ENCODE measurements at places on chromosomes 3 and 15. TPM values are rescaled to one million over a fixed set of nuclear protein-coding genes. Genes with fewer than 3 reads are reported as not detected.

The SERINC4 gene
- 0.44 TPM for total RNA-seq

- DNase-seq: no peak
These were observed 26.5 kb upstream of the UTS2B start for GRCh38 chr3:191356631-191357439.

DNA sequence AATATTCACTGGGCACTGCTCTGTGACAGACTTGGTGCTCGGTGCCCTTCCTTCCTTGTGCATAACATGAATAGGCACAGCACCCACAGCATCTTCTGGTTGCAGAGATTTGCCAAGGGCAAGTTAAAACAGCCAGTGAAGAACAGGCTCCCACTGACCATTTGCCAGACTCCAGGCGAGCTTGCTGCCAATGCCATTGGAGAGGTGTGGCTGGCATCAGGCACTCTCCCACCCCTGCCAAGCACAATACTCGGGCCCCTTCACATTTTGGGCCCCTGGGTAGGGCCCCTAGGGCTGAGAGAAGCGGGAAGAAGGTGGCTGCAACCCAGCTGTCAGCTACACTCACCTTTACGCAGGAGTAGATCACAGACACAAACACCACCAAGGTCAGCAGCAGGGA is 112.1 kb downstream of the SEC22A start:
- DNase-seq: no peak

The EMC7 gene
- 78.6 TPM for total RNA-seq

DNA sequence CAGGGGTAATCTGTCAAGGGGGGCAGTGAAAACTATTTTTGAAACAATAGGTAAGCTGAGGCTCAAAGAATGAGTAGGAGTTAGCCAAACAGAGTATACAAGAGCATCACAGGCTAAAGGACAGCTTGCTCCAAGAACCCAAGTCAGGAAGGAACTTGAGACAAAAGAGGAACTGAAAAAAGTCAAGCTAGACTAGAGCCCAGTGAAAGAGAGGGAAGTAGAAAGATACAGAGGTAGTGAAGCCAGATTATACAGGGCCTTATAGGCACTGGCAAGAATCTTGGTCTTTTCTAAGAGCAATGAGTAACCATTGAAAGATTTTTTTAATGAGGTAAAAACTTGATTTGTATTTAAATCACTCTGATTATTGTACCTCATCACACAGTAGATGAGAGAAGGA is 69.9 kb downstream of the FILIP1L start:
- no peak for DNase-seq

GRCh38 chr3:16721494-16721893 is 116.3 kb upstream of the DAZL start:
- no peak for DNase-seq

DNA sequence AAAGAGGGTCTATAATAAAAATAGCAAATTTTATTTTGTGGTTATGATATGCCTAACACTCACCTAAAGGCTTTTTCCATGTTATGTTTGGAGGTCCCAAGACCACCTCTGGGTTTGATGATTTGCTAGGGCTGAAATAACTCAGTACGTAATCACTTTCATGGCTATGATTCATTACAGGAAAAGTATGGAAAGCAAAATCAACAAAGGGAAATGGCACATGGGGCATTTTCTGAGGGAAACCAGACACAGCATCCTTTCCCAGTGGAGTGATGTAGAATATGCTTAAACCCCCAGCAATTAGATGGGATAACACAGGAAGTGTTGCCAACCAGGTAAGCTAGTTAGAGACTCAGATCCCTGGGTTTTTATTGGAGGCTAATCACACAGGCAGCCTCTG is 701.6 kb upstream of the CBLB start:
- no peak for DNase-seq

The POLQ gene
- 2.9 TPM for total RNA-seq

GRCh38 chr3:12318758-12319621 is 30.1 kb downstream of the PPARG start:
- no peak for DNase-seq

DNA sequence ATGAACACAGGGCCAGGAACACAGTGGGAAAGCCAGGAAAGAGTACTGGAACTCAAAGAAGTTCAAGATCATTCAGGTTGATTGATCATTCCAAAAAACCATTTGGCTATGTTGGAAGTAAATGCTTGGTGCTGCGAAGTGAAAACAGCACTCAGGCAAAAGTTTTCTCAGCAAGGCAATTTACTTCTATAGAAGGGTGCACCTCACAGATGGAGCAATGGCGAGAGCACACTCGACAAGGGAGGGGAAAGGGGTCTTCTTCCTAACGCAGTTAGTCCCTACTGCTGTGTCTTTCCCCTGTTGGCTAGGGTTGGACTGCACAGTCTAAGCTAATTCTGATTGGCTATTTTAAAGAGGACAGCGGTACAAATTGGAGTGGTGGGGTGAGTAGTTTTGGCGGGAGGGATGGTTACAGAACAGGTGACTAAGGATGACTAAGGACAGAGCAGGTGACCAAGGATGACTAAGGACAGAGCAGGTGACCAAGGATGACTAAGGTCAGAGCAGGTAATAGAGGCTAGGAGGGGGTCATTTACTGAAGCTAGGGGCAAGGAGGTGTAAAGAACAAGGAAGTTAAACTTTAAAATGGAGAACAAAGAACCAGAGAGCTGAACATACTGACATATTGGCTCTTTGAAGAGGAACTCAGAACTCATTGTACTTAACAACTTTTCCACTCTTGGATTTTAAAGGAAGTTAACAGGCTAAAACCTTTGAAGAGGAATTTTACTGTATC is 43.3 kb downstream of the HOMER2 start:
- no peak for DNase-seq

The DNAH12 gene
- total RNA-seq: 0.05 TPM

DNA sequence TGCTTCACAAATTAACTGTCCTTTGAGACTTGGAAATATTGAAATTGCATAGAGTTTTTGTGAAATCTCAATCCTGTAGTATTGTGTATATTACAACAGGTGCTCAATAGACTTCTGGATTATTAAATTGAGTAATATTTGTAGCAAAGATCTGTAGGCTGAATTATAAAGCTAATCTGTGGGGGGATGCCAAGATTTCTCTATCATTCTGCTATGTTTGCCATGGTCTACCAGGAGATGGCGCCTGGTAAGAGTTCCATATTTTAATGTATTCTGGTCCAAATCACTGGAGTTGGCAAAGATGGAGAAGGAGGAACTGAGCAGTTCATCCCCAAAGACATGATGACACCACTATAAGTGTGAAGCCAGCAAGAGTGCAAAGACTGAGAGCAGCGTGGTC is 340.9 kb upstream of the TPRG1 start:
- DNase-seq: no peak

The GREM1 gene
- total RNA-seq: 18.9 TPM

- DNase-seq: no peak
These were observed 401 bp downstream of the RAMAC start for GRCh38 chr15:82986442-82986780.

The BDH1 gene
- total RNA-seq: 180 TPM

- peak; percentile 56 for DNase-seq
These were observed 2.0 kb downstream of the MECOM start for GRCh38 chr3:169661361-169662131.

GRCh38 chr3:193942516-193943055 is 193.4 kb upstream of the HES1 start:
- DNase-seq: no peak

The C15orf62 gene
- total RNA-seq: 0.80 TPM

- DNase-seq: no peak
These were observed 160.8 kb downstream of the EPHB1 start for GRCh38 chr3:134955874-134956273.

DNA sequence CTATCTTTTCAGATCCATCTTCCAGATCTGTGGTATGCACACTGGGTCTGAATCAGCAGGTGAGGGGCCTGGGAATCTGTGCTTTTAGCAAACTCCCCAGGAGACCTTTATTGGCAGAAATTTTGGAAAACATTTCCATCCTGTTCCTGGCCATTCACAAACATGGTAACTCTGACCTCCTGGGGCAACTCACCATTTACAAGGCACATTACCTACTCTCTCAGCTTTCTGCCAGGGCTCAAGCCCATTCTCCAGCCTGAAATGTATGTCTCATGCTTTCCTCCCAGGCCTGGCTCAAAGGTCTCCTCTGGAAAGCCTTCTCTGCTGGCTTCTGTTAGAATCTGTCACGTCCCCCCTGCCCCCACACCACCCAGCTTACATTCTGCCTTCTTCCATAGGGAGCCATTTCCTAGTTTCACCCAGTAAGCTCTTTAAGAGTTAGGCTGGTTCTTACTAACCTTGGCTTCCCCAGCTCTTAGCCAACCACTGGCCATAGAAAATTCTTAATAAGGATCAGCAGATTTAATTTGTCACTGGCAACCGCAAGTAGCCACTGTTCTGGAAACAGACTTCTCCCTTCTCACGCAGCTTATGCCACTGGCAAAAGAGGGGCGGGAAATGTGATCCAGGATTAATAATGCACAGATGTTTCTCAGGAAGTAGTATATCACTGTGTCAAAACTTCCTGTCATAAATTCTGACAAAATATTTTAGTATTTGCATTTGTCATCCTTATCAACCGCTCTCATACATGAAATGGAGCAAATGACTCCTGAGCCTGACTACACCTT is 55.0 kb downstream of the RORA start:
- DNase-seq: no peak

- DNase-seq: no peak
These were observed 642.3 kb upstream of the CFAP20DC start for GRCh38 chr3:59692117-59692516.

- no peak for DNase-seq
These were observed 1042.3 kb downstream of the DIPK2A start for GRCh38 chr3:145013931-145014330.

GRCh38 chr15:42324308-42324707 is 35.0 kb upstream of the CAPN3 start:
- DNase-seq: no peak

DNA sequence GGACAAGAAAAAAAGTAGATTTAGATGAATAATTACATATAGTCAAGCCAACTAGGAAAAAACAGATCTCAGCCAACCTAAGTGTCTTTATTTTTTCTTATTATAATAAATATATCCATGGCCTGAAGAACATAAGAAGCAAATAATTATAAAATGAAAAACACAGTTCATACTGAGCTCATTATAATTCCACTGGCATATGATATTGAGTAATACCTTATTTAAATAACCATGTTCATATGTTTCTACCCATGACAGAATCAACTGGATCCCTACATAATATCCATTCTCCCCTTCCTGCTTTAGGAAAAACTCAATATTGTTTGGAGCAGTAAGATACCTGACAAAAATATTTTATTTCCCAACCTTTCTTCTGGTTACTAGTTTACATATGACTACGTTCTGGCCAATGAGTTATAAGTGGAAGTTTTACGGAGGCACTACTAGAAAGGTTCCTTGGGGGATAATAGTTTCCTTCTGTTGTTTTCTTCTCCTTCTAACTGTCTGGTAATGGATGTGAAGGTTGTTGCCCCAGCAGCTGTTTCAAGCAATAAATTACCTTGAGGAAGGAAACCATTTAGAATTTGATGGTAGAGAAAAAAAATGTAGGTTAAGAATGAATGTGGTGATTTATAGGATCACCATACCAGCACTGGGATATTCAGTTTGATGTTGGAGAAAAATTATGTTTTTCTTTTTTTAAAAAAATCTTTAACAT is 184.1 kb upstream of the MBNL1 start:
- no peak for DNase-seq

- DNase-seq: no peak
These were observed 373.4 kb downstream of the DIPK2A start for GRCh38 chr3:144344925-144345548.

DNA sequence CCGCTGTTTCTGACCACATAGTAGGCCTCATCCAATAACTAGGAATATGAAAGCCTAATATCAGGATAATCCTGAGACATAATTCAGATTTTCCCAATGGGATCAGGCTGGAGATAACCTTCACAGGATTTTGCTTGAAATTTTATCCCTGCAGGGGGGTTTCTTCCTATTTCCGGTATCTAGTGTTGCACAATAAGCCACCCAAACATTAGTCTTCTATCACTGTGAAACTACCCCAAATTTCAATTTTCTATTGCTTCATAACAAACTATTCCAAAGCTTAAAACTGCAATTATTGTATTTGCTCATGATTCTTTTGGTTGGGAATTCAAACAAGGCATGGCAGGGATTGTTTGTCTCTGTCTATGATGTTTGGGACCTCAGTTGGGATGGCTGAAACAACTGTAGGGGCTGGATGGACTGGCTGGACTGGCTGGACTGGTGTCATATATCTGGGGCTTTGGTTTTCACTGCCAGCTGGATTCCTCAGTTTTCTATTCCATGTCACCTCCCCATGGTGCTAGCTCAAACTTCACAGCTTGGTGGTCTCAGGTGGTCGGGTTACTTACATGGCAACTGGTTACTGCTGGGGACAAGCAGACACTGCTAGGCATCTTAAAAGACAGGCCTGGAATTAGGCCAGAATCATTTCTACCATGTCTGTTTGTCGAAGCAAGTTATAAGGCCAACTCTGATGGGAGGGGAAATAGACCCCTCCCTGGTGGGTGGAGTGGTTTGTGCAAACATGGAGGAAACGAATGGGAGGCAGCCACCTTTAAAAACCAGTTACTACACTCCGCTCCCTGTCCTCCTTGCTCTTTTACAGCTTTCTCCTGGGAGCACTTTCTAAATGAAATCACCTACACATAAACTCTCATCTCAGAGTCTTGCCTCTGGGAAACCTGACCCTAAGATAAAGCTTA is 88.2 kb upstream of the STT3B start:
- peak; percentile 38 for DNase-seq

The LTF gene
- 1.6 TPM for total RNA-seq

GRCh38 chr3:46062679-46063078 is 35.4 kb upstream of the XCR1 start:
- DNase-seq: no peak

DNA sequence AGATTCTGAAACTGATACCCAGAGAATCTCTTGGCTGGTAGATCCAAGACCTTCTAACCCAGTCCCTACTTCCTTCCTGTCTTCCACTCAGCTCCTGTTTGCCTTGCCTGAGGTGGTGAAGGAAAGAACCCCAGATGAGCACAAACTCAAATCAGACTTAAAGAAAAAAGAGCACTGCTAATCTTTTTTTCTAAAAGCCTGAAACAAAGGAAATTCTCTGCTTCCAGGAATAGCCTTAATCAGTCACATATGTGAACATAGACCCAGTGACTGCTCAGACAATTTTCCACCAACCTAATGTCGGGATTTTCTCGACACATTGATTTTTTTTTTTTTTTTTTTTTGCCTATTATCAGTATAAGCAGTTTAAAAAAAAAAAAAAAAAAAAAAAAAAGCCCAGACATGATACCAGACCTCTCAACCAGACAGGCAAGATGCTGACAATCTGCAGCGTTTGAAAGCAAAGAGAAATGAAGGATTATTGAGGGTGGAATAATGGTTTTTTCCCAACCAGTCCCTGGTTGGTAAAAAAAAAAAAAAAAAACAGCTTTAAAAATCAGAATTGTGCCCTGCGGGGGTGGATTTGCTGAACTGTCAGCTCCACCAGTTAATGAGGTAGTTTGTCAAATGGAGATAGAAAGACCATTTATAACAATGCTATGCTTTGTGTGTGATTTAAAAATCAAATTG is 256.8 kb upstream of the RARB start:
- no peak for DNase-seq

The FRMD4B gene
- total RNA-seq: 13.5 TPM

- DNase-seq: no peak
These were observed 12.0 kb downstream of the PIERCE2 start for GRCh38 chr15:55420171-55420866.

- DNase-seq: no peak
These were observed 145.8 kb downstream of the CBLB start for GRCh38 chr3:105722943-105723556.

The NDN gene
- total RNA-seq: 17.8 TPM

Data from colonic mucosa (tissue), 4 donors.